OCI-LY7 (cell line): ENCODE measurements at places on chromosomes 1 and 21.
A peak's percentile ranks its signal among the peaks of the same experiment; 100 is the strongest.

- no peak for DNase-seq
These were observed 63.2 kb upstream of the EFHD2 start for GRCh38 chr1:15346346-15347030.

- peak; percentile 60 for DNase-seq
These were observed 26.1 kb downstream of the ATP5PF start for GRCh38 chr21:25708467-25709065.

- DNase-seq, result no peak
These were observed 71.7 kb upstream of the ANGPTL1 start for GRCh38 chr1:178942285-178943198.

- no peak for DNase-seq
These were observed 19.6 kb upstream of the TACSTD2 start for GRCh38 chr1:58596631-58597052.

DNA sequence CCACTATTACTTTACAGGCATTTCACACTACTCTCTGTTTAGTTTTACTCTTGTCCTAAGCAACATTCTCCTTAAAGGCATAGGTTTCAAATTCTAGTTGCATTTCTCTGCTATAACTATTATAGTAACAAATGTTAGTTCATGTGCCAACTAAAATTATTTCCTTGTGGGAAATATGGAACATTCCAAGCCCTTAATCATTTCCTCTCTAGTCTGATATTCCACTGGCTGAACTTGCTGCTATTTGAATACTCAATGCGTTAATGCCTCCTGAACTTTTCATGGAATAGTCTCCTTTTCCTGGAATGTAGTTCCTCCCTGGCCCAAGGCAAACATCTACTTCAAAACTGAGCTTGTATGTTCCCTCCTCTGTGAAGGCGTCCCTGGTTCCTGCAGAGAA, 19.3 kb upstream of the TBX19 start:
- DNase-seq, result no peak

- DNase-seq, result no peak
These were observed 15.1 kb downstream of the FOXJ3 start for GRCh38 chr1:42319871-42320484.

DNA sequence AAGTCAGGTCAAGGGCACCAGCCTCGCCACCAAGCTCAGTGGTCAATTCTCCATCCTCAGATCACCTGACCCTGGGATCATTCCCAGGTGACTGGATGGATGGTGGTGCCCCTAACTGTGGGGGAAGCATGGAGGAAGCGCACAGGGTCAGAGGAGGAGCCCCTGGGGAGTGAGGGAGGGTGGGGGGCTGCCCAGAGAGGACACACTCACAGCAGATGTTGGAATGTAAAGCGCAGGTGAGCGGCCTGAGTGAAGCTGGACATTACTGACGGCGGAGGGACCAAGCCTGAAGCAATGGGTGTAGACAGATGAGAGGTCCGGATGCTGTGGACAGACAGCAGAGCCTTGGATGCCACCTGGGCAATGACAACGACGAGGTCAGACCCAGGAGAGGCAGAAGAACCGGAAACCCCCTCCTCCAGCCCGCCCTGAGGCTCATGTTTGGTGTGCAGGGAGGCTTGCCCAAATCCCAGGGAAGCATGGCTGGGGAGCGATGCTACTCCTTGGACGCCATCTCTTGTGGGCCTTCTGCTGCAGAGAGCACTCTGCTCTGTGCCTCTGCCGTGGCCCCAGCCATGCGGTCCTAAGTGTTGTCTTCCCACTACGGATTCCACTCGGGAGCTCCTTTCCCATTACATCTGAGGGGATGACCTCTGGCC, 5.7 kb upstream of the CPLANE2 start:
- DNase-seq, result no peak

DNA sequence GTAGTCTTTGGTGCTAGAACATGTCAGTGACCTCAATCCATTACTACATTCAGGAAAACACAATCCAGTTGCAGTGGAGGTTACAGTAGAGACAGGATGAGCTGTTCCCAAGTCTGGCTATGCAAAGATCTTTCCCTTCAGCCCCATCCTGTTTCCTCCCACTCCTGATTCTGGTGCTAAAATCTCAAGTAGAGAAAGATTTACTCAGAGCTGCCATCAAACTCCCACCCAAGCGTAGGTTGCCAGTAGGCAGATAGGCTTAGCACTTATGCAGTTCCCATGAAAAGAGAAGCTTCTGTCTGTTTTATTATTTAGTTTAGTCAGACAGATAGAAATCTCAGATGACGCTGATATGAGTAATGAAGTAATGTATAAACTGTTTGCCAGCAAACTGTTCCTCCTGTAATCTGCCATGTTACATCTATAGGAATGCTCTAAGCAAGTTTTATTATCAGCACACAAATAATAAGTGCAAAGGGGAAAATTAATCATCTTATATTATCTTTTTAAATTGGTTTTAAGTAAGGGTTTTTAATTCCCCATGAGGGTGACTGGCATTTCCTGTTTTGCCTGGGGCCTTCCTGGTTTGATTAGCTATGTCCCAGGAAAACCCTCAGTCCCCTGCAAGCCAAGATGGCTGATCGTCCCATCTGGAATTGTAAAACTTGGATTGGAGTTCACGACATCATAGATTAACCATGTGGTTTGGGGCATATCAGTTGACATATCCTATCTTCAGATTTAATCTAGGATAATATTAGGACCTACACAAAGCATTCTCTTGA, 188.3 kb upstream of the PALMD start:
- no peak for DNase-seq

GRCh38 chr1:17419626-17420328, 19.7 kb downstream of the RCC2 start:
- peak; percentile 34 for DNase-seq

- no peak for DNase-seq
These were observed 2.6 kb downstream of the TNFRSF9 start for GRCh38 chr1:7938070-7938469.

DNA sequence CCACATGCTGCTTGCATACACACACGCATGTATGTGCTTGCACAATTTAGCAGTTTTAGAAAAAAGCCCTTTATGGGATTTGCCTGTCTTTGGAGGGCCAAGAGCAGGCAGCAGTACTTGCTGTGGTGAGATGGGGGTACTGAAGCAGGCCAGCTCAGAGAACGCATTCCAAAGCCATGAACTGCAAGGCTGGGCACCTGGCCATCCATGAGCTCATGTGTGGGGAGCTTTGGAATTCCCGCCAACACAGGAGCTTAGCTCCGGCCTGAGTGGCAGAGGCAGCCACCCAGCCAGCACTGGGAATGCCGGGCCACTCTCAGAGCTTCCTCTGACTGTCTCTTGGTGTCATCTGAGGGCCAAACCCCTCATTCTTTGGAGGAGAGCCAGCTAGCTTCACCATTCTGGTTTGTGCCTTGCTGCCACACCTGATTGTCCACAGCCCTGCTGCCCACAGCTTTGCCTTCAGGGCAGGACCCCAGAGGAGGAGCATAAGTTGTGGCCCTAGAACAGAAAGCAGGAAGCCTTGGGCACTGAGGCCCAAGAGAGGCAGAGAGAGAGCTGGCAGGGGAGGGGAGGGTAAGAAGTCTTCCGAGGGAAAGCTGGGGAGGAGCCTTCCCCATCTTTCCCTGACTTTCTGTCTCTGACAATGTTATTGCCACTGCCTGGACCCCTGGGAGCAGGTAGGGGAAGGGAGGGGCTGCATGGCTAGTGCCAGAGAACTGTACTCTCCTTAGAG, 92.1 kb upstream of the POU3F1 start:
- DNase-seq, result no peak

- DNase-seq, result no peak
These were observed 11.7 kb upstream of the ALPL start for GRCh38 chr1:21497466-21498061.

GRCh38 chr1:99808391-99809115, 41.6 kb upstream of the AGL start:
- DNase-seq, result peak; percentile 84

GRCh38 chr1:186476264-186477040, 15.5 kb upstream of the PDC start:
- no peak for DNase-seq

GRCh38 chr21:26843933-26844257, 1.3 kb downstream of the ADAMTS1 start:
- DNase-seq, result no peak

DNA sequence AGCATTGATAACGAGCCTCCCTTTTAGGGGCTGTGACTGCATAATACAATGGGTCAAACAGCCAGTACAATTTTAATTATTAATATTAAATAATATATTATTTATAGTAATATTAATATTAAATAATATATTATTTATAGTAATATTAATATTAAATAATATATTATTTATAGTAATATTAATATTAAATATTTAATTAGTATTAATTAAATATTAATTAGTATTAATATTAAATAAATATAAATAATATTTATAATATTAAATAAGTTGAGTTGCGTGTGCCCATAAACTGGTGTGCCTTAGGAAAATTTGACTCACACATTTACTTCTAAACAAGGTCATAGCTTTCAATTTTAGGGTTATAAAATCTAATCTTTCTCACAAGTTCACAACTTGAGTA, 509.3 kb upstream of the RGS18 start:
- DNase-seq, result no peak

- no peak for DNase-seq
These were observed 2.7 kb downstream of the CLIC6 start for GRCh38 chr21:34671462-34671861.

- DNase-seq, result no peak
These were observed 28.9 kb downstream of the S100A6 start for GRCh38 chr1:153506831-153507413.

DNA sequence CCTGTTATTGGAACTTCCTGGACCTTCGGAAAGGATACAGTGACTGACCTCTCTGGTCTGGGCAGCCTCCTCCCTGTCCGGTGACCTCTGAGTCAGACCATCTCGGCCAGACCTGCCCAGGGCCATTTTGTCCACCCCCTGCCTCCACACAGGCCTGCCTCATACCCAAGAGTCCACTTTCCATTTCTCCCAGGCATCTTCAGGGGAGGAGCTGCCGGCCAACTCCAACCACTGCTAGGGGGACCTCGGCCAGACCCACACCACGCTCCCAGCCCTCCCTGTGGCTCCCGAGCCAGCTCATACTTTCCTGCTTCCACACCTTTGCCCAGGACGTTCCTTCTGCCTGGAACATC, 29.5 kb upstream of the RUNX3 start:
- DNase-seq, result no peak

GRCh38 chr1:78651241-78651640, 1.6 kb downstream of the IFI44 start:
- no peak for DNase-seq

DNA sequence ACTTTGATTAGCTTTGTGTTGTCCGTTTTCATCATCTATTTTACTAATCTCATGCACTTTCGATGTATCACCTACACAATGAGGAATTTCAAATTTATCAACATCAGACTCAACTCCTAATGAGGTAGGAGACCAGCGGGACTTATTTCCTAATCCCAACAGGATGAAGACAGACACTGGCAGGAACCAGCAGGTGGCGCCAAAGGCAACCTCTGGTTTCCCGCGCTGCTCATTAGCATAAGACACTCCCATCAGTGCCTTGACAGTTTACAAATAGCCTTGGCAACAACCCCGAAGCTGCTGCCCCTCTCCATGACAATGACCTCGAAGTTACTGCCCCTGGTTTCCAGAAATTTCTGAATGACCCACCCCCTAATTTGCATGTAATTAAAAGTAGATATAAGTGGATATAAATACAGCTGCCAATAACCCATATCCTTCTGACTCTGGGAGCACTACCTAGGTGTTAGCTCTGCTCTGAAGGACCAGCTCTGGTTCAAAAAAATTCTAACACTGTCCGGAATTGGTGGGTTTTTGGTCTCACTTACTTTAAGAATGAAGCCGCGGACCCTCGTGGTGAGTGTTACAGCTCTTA, 974.8 kb downstream of the ADGRL2 start:
- DNase-seq, result peak; percentile 33

- no peak for DNase-seq
These were observed 10.0 kb downstream of the CYP4A22 start for GRCh38 chr1:47147047-47147785.

- DNase-seq, result peak; percentile 91
These were observed 5.7 kb downstream of the KRTCAP2 start for GRCh38 chr1:155167166-155168104.

- peak; percentile 57 for DNase-seq
These were observed 2.7 kb downstream of the DENND2D start for GRCh38 chr1:111197598-111198284.

DNA sequence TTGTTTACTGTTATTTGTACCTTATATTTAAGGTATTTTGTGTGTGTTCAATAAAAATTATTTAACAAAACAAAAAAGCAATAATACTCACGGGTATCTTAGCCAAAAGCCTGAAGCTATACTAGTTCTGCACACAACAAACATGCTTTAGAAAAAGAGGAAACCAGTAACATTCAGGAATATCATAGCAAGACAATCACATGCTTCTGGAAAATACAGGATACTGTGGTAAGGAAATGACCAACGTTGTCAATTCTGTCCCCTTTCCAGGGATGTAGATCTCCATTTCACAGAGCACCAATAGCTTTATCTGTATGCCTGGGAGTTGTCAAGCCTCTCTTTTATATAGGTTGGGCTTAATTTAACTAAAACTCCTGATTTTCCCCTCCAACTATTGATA, 288.4 kb downstream of the SMYD3 start:
- no peak for DNase-seq

DNA sequence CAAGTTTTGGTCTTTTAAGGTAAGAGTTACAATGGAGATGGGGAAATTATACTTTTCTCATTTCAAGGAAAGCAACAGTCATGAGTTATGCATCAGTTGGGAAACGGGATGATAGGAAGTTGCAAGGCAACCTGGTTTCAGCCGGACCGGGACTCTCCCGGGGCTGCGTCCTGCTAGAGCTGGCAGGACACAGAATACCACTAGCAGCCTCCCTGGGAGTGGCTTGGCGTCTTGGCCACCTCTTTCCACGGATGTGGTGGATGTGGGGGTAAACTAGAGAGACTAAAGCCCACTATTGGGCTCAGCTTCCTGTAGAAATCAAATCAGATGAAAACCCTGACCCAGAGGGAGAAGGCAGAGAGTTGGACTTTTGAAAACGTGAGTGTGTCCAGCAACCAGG, 71.9 kb downstream of the ADARB1 start:
- no peak for DNase-seq

DNA sequence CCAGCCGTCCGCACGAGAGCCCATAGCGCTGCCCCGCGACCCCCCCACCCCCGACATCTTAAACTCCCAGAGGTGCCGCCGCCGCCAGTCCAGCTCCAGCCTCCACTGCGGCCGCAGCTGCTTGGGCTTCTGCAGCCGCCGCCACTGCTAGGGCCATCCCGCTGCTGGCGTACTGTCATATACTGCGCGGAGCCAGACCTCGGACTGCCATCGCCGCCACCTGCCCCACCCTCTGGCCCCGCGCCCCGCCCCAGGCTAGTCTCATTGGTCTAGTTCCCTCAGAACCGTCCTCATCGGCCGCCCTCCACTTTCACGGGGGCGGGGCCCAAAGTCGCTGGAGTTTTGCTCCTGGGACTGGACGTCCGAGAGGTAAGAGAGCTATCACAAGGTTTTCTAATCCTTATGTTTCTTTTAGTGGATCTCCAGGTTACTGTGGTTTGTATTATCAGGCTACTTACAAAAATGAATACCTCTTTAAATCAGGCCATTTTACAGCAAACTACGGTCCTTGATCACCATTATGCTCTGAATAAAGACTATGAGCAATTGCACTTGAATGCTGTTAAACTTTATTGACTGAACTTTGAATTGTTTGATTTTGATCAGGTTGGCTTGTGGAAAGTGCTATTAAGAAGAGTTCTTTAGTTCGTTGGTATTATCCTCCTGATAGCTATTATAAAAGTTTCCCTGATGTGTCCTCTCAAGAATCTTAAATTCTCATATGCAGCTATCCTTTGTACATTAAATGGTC, 2.8 kb upstream of the CD1D start:
- peak; percentile 85 for DNase-seq

- peak; percentile 77 for DNase-seq
These were observed 9.4 kb downstream of the SELENON start for GRCh38 chr1:25809283-25809926.
